Cardiac septum (tissue), 1 donor: ENCODE measurements at places on chromosomes 6 and 20. TPM values are rescaled to one million over a fixed set of nuclear protein-coding genes. Genes with fewer than 3 reads are reported as not detected.

Gene EPHA7
- 6.2 TPM for total RNA-seq

Gene MYCT1
- total RNA-seq: 9.6 TPM

Gene FILIP1
- 183 TPM for total RNA-seq

DNA sequence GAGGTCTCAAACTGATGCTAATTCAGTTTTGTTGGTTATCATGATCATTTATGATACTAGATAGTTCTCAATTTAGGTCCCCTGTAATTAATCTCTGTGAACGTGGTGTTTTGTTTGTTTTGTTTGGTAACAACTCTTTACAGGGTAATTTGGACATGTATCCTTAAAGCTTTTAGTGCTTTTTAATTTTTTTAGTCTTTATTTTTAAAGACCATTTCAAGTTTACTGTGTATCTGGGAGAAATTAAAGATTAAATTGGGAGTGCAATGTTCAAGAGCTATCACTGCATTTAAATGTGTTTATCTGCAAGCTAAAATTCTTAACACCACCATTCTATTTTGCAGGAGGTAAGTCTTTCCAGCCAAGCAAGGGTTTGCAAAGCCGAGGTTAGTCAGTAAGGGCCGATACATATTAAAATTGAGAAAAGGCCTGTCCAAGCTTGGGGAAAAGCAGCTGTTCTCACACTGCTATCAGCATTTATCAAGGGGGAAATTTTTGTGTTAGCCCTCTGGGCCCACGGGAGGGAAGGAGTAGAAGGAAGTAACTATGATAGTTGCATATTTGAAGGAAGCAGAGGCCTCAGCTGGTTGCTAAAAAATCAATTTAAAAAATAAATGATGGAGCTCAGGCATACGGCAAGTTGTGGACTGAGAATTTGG, 59.3 kb upstream of the ZNF217 start:
- DNase-seq: no peak

DNA sequence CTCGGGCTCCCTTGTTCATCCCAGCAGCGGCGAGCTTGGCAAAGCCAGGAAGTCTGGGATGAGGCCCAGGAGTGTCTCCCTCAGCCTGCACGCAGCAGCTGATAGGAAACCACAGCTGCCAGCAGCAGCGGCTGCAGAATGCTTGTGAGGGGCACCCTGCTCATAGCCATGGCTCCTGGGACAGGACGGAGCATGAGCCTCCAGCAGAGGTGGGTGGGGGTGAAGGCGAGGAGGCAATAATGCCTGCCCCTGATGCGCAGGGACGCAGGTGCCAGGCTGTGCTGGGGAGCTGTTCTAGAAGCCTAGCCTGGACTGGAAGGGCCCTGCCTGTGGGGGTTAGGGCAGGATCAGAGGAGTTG, 157.9 kb downstream of the CD83 start:
- DNase-seq: no peak

DNA sequence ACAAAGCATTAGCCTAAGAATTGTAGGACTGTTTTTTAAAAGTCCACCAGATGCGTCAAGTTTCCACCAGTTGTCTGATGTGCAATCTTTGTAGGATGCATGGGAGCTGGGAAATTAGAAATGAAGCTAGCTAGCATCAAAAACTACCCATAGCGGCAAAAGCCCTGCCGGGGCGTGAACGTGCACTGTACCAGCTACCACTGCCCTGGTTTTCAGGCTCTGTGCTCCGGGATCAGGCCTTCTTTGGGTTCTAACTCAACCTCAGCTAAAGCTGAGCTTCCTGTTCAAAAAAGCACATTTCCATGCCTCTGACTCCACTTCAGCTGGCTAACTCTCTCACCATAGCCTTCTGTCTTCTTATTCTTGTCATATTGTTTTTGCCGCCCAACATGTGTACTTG, 26.9 kb upstream of the FUCA2 start:
- no peak for DNase-seq

DNA sequence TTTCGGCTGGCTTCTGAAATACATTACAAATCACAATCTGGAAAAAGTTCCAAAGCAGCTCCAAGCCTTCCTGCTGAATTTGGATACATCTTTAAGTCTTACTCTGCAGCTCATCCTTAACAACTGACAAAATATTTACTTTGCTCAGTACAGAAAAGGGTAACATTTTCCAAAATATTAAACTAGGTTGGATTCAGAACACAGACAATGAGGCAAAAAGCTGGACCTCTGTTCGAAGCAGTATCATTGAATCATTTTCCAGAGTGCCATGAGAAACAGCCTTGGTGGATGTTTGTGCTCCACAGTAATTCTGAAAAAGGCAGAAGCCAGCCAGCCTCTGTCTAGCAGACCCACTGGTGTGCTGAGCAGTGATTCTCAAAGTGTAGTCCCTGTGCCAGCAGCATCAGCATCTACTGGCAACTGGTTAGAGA, 162.1 kb downstream of the AIG1 start:
- DNase-seq: no peak

GRCh38 chr6:116254297-116255056, 602 bp upstream of the TSPYL4 start:
- DNase-seq: no peak

- DNase-seq: no peak
Observed at GRCh38 chr6:104607501-104607900, 252.2 kb downstream of the HACE1 start.

GRCh38 chr20:57414867-57415592, 23.8 kb downstream of the RBM38 start:
- no peak for DNase-seq
